Stimulated activated CD8-positive, alpha-beta memory T cell treated with anti-CD3 and anti-CD28 coated beads, Interleukin-15, amount 100 ng/mL, for 24 hours (primary cell): ENCODE measurements at places on chromosomes 2 and 18.

- DNase-seq = no peak
These were observed 16.0 kb downstream of the ARID5A start for GRCh38 chr2:96552315-96553175.

- DNase-seq = no peak
These were observed 273.3 kb downstream of the PTPRM start for GRCh38 chr18:7840411-7840810.

GRCh38 chr2:3184167-3184566, 193.5 kb downstream of the EIPR1 start:
- no peak for DNase-seq

DNA sequence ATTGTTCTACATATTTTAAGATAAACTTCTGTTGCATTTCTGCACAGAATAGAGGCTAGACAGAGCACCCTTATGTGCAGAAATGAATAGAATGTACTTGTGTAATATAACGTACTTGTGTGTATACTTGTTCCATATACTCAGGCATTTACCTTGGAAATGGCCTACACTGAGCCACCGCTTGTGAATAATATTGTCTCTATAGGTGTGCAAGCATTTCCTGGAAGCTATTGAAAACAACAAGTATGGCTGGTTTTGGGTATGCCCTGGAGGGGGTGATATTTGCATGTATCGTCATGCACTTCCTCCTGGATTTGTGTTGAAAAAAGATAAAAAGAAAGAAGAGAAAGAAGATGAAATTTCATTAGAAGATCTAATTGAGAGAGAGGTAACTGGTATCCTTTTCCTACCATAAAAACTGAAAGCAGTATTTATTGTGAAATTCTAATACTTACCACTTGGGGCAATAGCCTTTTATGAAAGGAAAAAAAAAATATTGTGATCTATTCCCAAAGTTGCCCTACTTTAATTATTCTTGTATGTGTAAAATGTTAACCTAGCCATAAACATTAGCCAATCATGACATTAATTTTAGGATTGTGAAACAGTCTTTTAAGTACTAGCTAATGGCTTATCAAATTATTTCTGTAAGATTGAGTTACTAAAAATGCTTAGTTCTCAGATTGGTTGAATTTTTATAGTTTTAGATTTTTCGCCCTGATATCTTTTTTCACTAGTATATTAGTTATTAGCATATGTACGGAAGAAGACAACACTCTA, 18.0 kb downstream of the ZC3H15 start:
- no peak for DNase-seq

DNA sequence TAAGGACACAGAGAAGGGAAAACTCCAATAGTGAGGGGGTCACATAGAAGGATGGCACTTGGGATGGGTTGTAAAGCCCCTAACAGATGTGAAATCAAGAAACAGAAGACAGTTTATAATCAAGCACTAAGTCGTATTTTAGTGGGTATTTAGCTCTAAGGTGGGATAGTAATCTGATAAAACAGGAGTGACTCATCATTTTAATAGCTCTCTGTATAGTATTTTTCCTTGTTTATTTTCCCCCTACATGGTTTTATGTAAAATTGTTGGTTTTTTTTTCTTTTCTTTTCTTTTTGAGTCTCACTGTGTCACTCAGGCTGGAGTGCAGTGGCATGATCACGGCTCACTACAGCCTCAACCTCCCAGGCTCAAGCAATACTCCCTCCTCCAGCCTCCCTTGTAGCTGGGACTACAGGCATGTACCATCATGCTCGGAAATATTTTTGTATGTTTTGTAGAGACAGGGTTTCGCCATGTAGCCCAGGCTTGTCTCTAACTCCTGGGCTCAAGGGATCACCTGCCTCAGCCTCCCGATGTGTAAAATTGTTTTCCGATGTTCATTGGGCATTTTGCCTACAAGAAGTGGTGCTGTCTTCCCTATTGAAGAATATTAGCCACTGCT, 142.6 kb upstream of the SERPINE2 start:
- no peak for DNase-seq

GRCh38 chr2:75241696-75242095, 42.4 kb upstream of the TACR1 start:
- DNase-seq = no peak

DNA sequence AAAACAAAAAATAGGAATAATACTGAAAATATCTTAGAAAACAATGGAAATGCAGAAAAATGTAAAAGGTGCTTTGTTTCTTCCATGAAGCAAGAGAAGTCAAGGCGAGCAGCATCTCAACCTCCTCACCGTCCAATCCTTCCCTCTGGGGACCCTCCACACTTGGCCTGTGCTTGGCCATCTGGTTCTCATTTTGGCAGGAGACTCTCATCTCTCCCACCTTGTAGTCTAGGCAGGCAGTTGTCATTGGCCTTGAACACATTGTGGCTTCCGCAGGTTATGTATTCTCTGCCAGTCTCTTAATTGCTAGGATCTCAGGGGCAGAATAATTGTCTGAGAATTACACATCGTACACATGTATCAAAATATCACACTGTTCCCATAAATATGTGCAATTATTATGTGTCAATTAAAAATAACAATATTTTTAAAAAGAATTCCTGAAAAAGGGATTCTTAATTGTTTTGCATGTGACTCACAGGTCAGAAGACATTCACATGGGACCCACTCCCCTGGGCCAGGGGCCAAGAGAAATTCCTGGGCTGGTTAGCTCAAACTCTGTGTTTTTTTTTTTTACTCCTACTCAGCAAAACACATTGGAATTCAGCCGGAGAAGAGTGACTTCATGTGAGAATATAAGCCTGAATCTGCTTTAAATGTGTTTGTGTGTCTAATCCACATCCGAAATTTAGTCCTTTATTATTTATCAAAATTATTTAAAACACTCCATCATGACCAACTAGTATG, 14.0 kb upstream of the ANKRD62 start:
- no peak for DNase-seq

DNA sequence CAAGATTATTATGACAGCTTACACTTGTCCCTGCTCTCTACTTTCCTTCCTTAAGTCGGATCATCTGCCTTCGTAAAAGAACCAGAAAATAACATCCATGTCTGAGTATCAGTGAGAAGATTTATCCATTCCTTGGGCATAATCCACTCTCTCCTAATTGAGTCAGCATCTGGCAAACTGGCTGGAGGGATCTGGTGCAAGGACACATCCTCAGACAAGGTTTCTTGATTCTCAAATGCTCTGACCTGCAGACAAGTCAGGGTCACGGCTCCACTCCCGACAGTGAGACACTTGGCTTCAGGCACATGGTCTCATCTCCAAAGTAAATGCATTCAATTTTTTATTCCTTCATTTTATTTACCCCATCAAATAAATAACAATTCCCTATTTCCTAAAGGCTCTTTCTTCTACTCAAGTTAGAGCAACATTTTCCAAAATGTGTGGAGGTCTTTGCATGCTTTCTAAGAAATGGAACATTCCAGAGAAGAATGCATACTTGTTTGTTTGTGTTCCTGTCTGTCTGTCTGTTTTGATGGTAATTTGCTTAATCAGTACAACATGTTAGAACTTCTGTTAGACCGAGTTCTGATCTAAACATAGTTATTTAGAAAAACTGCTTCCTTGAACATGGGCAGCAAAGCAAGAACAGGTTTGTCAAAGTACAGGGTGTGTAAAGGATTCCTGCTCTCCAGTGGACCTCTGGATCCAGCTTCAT, 246.9 kb downstream of the IRS1 start:
- no peak for DNase-seq

DNA sequence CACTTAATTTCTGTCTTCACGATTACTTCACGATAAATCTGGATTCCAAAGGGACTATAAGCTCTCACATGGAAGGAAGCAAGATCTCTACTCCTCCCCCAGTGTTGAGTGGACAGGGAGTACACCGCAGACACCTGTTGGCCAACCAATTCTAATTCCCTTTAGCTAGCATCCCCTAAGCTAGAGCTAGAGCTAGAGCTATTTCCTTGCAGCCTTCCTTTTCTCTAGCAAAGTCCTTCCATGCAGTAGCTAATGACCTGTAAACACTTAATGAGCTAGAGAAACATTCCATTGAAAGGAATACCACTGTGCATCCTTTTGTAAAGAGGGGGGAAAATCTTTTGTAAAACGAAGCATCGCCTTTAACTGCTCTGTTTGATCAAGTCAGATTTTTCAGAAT, 56.5 kb downstream of the BCL11A start:
- no peak for DNase-seq

DNA sequence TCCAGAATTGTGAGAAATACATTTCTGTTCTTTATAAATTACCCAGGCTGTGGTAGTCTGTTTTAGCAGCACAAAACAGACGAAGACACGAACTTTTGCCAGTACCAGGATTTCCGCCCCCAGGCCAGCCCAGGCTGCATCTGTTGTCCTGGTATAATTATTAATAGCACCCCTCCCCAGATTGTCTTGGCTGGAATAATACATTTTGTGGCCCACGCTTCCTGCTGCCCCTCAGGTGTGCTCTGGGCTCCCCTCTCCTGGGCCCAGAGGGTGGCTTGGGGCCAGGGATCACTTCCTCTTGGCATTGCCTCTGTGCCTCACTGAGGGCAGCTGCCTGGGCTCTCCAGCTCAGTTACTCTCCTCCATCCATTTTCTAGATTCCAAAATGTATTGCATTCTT, 102.1 kb upstream of the HS6ST1 start:
- no peak for DNase-seq

DNA sequence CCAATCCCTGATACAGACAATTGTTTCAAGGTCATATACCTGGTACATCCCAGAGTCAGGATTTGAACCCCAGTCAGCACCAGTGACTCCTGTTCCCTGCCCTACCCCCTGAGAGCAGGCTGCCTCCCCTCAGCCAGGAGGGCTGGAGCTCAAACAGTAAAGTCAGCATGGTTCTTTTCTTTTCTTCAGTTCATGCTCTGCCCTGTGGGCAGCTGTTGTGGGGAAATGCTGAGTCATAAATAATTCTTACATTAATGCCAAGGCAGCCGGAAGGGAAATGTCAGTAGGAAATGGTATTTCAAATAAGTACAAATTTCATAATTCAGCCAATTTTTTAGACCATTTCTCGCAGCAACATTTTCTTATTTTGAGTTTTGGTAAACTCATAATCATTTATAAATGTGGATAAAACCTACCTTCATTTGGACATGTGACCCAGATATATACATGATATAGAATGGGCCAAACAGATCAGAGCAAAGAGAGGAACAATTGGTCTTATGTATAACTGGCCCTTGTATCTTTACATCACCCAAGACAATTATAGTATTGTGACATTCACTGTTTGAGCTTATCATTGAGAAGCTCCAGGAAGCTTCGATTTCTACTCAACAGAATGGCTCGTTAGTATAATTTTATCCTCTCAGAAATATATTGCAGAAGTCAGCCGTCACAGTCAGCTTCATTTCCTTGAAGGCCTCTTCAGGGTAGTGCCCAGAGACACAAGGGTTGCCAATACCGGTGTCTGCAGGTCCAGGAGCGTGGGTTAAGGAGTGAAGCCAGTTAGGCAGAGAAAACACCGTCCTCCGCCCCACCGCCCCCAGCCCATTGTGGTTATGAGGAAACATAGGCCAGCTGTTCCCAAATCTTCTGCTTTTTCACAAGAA, 28.0 kb upstream of the SCYGR1 start:
- no peak for DNase-seq

GRCh38 chr2:145925591-145925990, 1405.7 kb upstream of the ZEB2 start:
- no peak for DNase-seq

DNA sequence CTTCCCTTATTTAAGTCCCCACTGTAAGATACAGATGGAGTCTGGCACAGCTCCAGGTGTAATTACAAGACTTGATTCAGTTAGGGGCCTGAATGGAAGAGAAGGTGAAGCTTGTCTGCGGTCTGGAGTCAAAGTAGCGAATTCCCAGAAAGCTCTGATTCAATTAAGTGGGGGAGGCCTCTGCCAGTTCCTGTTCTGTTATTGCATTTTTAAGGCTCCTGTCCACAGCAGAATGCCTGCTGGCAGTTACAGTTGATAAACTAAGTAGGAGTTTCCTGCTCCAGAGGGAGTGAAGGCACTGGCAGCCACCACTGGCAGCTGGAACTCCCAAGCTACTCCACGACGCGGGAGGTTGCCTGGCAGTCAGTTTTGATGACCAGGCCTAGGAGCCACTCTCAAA, 181.1 kb downstream of the SOCS6 start:
- no peak for DNase-seq

- DNase-seq = no peak
These were observed 2.0 kb downstream of the COLEC11 start for GRCh38 chr2:3596901-3597417.

- no peak for DNase-seq
These were observed 21.6 kb downstream of the CPSF3 start for GRCh38 chr2:9445089-9445488.

DNA sequence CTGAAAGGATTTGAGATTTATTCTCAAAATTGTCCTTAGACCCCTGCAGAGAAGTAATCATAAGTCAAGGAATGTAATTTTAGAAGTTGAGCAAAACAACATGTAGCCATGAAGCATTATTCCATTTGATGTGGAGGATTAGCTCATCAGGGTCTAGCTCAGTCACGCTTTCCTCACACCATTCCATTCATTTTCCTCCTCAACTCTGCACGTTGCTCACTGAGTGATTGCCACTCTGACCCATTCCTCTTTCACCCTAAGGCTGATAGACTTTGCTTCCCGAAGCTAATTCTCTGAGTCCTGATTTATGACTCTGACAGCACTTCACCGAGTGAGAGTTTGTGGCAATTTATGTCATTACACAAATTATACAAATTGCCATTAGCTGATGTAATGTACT, 820.6 kb upstream of the PIK3C3 start:
- DNase-seq = no peak

- DNase-seq = no peak
These were observed 147.5 kb downstream of the METTL4 start for GRCh38 chr18:2423761-2424160.

DNA sequence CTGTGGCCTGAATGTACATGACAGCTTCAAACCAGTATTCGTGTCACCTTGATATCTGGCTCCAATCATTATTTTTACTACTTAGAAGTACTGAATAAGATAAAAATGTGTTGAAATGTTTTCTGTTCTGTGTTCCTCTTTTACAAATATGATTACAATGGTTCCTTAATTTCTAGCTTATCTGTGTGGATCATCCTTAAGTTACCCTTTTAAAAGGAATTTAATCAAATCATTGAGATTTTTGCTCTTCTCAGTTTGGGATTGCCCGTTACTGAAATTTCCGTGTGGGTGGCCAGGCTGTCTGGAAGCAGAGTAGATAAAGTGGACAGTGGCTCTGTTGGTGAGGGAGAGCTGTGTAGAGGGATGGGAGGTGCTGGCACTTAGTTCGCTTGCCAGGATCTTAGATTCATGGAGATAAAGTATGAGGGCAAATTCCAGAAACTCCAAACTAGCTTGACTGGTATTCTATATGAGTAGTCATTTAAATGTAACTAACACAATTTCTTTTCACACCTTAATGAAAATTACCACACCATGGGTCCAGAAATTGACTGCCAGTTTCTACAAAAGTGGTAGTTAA, 27.4 kb upstream of the SAG start:
- DNase-seq = no peak

DNA sequence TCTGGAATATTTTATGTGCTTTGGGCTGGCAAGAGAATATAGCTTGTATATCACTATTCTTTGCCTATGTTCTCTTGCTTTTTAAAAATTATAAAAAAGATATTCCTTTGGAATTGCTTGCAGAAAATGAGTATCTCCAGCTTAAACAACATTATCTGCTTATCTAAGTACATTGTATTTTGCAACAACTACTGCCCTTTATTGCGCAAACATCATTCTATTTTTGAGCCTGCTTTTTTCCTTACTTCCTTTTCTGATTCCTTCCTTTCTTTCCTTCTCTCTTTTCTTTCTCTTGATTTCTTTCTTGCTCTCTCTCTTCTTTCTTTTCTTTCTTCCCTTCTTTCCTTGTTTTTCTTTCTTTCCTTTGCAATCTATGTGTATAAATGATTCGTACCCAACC, 74.0 kb downstream of the UNC80 start:
- no peak for DNase-seq

- DNase-seq = peak; percentile 24
These were observed 10.3 kb upstream of the CHST10 start for GRCh38 chr2:100427627-100428258.
